ENCODE measurements at places on chromosomes 2 and 18.

GRCh38 chr2:108444941-108445840 is 3.8 kb upstream of the GCC2 start:
- DNase-seq = no peak

DNA sequence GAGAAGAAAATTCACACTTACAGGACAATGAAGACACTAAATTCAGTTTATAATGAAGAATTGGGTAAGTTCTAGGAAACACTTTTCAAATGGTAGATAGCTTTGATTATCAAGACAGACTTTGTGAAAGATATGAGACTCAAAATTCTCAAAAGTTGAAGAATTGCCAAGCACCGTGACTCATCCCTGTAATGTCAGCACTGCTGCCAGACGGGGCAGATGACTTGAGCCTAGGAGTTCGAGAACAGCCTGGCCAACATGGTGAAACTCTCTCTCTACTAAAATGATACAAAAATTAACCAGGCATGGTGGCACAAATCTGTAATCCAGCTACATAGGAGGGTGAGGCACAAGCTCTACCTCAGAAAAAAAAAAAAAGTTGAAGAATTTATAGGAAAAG is 1820.1 kb upstream of the LRRTM1 start:
- no peak for DNase-seq

DNA sequence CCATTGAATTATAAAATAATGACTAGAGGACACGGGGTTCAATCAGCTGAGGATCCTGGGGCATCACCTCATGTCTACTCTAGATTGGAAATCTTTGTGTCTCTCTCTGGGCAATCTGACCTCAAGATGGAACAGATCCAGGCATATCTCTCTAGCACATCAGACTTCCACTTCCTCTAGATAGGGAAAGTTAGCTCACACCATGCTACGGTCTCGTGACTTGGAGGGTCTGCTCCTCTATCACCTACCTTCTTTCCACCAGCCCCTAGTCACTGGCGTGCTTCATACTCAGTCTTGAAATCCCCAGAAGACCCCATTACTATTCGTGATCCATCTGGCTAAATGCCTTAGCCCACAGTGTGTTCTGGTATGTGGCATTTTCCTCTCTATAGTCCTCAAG is 148.8 kb downstream of the ANKRD44 start:
- no peak for DNase-seq

- DNase-seq = no peak
These were observed 104.4 kb upstream of the SLC8A1 start for GRCh38 chr2:40556293-40556692.

- DNase-seq = no peak
These were observed 12.6 kb downstream of the ITPRID2 start for GRCh38 chr2:181904022-181904632.

- DNase-seq = peak; percentile 22
These were observed 83.8 kb upstream of the SERTAD2 start for GRCh38 chr2:64737547-64737946.

DNA sequence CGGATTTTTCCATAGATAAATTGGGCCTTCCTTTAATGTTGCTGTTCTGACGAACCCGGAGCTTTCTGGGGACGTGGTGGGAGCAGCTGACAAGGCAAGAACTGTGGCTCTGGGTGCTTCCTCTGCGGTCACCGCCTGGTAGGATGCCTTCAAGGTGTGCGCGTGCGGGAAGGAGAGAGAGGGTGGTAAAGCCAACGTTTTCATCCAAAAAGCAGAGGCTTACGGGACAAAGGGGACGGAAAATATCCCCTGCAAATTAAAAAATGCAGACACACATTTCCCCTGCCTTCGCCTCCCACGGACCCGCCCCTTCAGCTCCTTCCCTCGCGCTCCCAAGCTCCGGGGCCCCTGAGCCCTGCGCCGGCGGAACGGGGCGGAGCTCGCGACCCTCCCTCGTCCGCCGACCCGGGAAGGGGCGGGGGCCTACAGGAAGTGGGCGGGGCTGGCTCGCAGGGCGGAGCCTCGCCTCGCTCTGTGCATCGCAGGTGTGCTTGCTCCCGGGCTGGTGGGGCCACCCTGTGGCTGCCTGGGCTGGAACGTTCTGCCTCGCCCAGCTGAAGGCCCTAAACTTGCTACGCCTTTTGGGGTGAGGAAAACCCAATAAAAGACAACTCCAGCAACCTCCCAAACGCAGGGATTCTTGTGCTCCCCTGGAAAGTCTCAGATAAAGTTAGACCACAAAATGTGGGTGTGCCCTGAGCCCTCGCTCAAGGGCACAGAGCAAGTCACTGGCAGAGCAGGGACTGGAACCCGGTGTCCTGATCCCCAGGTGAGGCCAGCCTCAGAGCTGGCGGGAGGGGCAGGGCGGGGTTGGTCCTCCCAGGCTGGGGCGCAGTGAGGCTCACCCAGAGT is 25.4 kb upstream of the SLC66A3 start:
- DNase-seq = no peak

DNA sequence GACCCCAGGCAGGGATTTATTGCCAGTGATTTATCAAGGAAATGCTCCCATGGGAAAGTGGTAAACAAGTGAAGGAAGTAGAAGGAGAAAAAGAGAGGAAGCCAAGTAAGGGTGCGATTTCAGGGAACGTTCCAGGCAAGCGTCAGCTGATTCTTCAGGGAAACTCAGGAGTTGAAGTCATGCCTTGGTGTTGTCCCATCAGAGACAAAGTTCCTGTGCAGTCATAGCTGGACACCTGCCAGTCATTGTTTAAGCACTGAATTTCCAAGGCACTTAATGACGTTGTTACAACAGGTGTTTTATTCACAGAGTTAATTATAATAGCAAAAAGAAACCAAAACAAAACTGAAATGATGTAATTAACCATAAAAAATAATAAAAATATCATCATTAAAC is 381.8 kb upstream of the CRIM1 start:
- no peak for DNase-seq

DNA sequence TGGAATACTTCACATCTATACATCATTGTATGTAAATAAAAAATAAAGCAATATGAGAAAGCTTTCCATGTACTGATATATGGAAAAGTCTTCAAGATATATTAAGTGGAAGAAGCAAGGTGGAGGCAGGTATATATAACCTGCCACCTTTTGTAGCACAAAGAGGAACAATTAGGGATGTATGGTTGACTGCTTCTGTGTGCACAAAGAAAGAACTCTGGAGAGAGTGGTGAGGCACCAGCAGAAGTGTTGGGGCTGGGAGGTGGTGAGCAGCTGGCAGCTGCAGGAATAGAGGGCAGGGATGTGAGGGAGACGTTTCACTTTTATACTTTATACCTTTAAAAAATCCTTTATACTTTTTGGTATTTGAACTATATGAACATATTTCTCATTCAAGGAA is 26.1 kb downstream of the KIF5C start:
- DNase-seq = no peak

DNA sequence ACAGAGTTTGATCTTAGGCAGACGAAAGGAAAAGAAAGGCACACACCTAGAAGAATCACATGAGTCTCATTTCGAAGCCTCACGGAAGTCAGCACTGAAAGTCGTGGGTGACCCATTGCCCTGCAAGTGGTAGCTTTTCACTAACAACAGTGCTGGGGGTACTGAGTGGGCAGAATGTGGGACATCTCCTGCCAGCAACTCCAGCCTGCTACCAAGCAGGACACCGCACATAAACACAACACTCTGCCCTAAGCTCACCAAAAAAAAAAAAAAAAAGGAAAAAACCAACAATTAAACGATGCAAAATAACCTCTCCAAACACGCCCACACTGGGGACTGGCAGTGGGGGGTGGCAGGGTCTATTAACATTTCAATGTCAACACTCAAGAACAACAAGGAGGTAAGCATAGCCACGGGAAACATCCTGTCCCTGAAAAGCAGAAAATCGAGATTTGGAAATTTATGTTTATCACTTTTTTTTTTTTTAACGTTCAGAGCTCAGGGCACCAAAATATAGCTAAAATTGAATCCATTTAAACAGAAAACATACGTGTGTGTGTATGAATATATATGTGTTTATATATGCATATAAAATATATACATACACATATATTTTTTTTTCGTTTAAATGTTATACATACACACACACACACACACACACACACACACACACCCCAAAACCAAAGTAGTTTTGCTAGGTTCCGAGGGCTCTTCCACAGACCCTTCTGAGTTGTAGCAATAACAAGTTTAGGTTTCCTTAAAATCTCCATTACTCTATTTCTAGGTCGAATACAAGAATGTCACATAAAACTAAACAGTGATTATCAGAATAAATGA is 2.2 kb downstream of the INO80D start:
- DNase-seq = no peak

Measured in AG08396 (cell line).